GOT3 (cell line): ENCODE measurements at places on chromosomes 1 and 21.

DNA sequence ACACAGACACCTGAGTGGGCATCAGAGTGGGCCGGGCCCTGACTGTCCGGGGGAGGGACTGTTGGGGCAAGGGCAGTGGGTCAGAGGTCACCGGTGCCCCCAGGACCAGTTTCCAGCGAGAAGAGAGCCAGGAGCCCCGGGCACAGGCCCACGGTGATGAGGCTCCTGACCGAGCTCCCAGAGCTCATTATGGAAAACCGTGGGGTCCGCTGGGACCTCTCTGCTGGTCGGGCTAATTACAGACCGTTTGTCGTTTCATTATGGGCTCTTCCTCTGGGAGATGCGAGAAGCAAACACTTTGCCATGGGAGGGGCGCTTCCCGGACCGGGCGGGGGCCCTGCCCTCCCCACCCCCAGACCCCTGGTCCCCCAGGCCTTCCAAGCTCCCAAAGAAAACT is 12.0 kb upstream of the TTLL10 start:
- no peak for DNase-seq

DNA sequence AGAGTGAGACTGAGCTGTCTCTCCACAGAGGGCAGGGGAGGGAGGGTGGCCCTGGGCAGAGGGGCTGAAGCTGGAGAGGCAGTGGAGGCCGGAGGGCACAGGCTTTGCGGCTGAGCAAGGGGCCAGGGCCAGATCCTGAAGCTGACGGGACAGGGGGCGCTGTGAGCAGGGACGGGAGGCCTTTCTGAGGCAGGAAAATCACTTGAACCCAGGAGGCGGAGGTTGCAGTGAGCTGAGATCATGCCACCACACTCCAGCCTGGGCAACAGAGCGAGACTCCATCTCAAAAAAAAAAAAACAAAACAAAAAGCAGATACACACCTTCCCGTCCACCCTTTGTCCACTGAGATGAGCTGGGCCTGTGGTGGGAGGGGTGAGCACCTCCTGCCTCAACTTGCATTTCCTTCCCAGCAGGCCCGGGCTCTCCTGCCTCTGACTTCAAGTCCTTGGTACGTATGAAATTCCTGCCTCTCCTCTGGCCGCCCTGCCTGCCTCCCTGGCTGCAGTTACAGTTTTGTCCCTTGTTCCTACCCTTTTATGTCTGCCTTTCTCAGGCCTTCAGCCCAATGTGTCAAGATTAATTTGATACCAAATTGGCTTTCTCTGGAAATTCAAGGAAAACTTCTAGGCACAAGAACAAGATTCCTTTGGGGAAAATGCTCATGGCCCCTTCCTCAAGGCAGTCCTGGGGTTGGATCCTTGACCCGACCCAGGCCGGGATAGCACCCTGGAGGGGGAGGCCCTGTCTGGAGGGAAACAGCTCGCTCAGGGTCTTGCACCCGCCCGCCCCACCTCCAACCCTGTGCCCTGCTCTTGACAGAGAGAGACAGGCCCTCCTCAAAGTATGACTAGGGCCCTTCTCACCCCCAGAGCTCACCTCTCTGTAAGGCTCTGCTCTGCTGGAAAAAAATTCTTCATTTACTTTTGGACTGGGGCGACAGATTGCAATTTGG is 11.2 kb upstream of the ADAMTSL4 start:
- DNase-seq: no peak

- no peak for DNase-seq
Measured at GRCh38 chr1:1665815-1666251, 7.0 kb upstream of the CDK11B start.

- DNase-seq: no peak
Measured at GRCh38 chr1:41239988-41240610, 2.0 kb downstream of the SCMH1 start.

DNA sequence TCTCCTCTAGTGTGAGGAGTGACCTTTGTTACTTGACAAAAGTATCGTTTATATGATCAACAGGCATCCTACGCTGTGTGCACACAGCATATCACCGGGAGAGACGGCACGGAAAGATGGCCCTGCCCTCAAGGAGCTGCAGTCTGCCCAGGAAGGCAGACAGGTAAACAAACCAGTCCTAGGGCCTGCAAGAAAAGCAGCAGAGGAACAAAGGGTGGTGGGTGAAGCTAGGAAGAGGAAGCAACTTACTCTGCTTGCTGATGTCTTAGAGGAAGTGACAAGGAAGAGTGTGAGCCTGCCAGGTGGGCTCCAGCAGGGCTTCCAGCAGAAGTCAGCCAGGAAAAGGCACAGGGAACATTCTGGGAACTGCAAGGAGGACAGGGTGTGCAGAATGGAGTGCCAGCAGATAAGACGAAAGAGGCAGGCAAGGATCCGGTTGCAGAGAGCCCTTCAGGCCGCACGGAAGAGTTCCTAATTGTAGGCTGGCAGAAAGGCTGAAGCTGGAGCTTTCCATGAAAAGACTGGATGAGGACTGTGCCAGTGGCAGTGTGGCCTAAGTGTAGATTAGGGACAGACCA is 106.7 kb downstream of the SLC45A1 start:
- DNase-seq: no peak

GRCh38 chr1:234863551-234863971 is 253.6 kb upstream of the IRF2BP2 start:
- no peak for DNase-seq

- no peak for DNase-seq
Measured at GRCh38 chr1:102691592-102692090, 416.7 kb downstream of the COL11A1 start.
